Heart right ventricle (tissue), 16 donors: ENCODE measurements at places on chromosomes 11 and 22. TPM values are rescaled to one million over a fixed set of nuclear protein-coding genes. Genes with fewer than 3 reads are reported as not detected.
A peak's percentile ranks its signal among the peaks of the same experiment; 100 is the strongest.

GRCh38 chr11:76756341-76756741, 26.8 kb upstream of the TSKU start:
- no peak overlapping the region for H3K27ac ChIP-seq
- H3K36me3 ChIP-seq = no peaks in the 10 kb centered on the region
- no peak overlapping the region for H3K4me3 ChIP-seq
- no peak for DNase-seq

- no peaks in the 10 kb centered on the region for H3K4me1 ChIP-seq
- no peak overlapping the region for H3K4me3 ChIP-seq
- no peaks in the 10 kb centered on the region for H3K27me3 ChIP-seq
Observed at GRCh38 chr11:96969251-96969650, 579.4 kb downstream of the JRKL start.

CNGA4 gene
- total RNA-seq = not detected

DNA sequence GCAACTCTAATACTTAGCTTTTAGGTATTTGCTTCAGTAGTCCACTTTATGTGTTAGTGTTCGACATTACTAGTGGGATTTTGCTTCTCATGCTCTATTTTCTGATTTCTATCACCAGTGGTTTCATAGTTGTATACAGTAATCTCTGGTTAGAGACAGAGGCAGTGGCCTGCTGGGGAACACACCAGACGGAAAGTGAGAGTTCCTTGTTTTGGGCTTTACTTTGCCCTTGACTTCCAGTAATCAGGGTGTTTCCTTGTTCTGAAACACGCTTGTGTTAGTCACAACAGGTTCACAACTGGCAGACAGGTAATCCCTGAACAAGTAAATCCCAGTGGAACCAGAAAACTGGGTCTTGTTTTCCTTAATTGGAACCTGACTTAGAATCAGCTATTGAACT, 56.0 kb downstream of the PACS1 start:
- H3K4me1 ChIP-seq = peaks cover 23% of the 10 kb centered on the region
- H3K27me3 ChIP-seq = no peaks in the 10 kb centered on the region
- H3K27ac ChIP-seq = peak overlapping the region; percentile 71

DNA sequence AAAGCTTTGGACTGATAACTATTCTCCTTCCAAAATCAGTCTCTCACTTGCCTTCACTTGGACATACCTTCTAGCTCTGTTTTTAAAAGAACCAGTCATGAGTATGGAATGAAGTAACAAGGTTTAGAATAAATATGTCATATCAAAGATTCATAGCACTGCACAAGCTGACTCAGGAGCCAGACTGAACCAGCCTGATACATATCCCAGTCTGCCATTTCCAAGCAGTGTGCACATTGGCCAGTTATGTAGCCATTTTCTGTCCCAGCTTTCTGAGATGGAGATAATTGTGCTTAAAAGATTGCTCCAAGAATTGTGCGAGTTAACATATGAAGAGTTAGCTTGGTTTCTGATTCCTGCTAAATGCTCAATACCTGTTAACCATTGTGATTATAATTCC, 311.3 kb downstream of the C11orf87 start:
- H3K27ac ChIP-seq = no peak overlapping the region
- no peak overlapping the region for H3K4me3 ChIP-seq

GRCh38 chr11:58765078-58765477, 33.3 kb upstream of the GLYAT start:
- DNase-seq = no peak
- H3K27me3 ChIP-seq = peaks cover 2% of the 10 kb centered on the region
- no peaks in the 10 kb centered on the region for H3K36me3 ChIP-seq
- H3K4me1 ChIP-seq = no peaks in the 10 kb centered on the region

GRCh38 chr11:1925373-1926155, 6.1 kb downstream of the TNNT3 start:
- H3K27me3 ChIP-seq = no peaks in the 10 kb centered on the region
- H3K36me3 ChIP-seq = no peaks in the 10 kb centered on the region
- DNase-seq = no peak
- H3K4me1 ChIP-seq = peaks cover 68% of the 10 kb centered on the region
- H3K4me3 ChIP-seq = no peak overlapping the region

DNA sequence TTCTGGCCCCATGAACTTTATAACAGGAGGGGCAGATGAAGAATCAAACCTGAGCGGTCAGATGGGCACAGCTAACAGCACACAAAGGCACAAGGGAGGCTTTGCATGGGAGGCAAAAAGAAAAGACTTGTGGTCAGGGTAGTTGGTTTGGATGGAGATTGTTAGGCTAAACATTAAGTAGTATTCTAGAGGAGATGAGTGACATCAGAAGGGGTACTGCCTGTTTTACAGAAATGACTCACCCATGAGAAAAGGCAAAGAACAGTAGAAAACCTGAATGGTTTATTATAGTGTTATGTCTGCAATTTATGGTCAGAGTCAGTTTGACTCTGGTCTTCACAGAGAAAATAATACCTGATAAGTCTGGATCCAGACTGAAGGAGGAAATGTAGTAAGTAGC, 129.8 kb upstream of the KIRREL3 start:
- H3K4me3 ChIP-seq = no peak overlapping the region
- H3K27ac ChIP-seq = no peak overlapping the region
- no peaks in the 10 kb centered on the region for H3K4me1 ChIP-seq

GRCh38 chr22:47174096-47174495, 411.6 kb downstream of the TBC1D22A start:
- H3K36me3 ChIP-seq = no peaks in the 10 kb centered on the region
- H3K27ac ChIP-seq = no peak overlapping the region
- no peaks in the 10 kb centered on the region for H3K27me3 ChIP-seq
- DNase-seq = peak; percentile 9
- H3K4me1 ChIP-seq = no peaks in the 10 kb centered on the region

- no peaks in the 10 kb centered on the region for H3K36me3 ChIP-seq
- no peak overlapping the region for H3K27ac ChIP-seq
- no peak for DNase-seq
- H3K27me3 ChIP-seq = no peaks in the 10 kb centered on the region
Observed at GRCh38 chr22:22931557-22932270, 44.1 kb downstream of the IGLL5 start.

DNA sequence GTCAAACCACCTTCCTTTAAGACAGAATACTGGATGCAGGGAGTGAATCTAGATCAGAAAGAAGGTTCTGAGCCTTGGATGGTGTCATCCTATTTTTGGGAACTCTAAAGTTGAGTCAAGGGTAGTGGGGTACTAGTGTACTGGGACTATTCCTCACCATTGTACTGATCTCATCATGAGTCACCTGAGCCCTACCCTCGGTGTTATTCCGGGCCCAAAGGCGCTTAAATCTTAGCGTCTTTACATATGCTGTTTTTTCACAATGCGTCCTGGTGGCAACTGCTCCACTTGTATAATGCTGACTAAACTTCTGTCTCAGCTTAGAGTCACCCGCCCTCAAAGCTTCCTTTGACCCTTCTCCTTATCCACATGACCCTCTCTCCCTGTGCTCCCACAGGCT, 25.3 kb upstream of the PATE1 start:
- no peaks in the 10 kb centered on the region for H3K36me3 ChIP-seq
- no peak for DNase-seq
- no peak overlapping the region for H3K4me3 ChIP-seq
- H3K27ac ChIP-seq = no peak overlapping the region
- no peaks in the 10 kb centered on the region for H3K27me3 ChIP-seq
- no peaks in the 10 kb centered on the region for H3K4me1 ChIP-seq

- no peak overlapping the region for H3K4me3 ChIP-seq
- H3K27ac ChIP-seq = no peak overlapping the region
- no peaks in the 10 kb centered on the region for H3K4me1 ChIP-seq
- no peak for DNase-seq
- H3K27me3 ChIP-seq = no peaks in the 10 kb centered on the region
- peaks cover 7% of the 10 kb centered on the region for H3K36me3 ChIP-seq
Observed at GRCh38 chr22:23901600-23901999, 7.4 kb downstream of the MIF start.

DNA sequence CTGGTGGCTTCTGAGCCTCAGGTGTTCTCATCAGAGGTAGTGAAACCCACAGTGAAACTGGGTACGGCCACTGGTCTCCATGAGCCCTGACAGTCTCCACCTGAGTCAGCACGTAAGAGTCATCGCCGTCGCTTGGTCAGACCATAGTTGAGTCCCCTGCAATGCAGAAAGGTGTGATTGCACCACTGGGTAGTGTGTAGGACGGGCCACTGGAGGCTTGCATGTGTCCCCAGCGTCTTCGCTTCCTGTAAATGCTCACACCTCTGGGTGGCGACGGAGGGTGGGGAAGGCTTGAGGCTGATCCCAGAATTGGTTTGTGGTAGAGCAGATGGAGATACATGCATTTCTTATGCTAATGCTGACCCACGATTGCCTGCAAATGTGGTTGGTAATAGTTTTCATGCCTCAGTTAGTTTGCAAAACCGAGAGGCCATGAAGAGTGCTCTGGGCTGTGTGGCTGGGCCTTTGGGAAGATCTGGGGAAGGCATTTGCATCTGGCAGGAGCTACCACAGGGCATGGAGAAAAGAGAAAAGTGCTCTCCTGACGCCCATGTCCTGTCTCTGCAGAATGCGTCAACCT, 26.5 kb downstream of the CTTN start:
- H3K36me3 ChIP-seq = peaks cover 99% of the 10 kb centered on the region
- DNase-seq = no peak
- no peak overlapping the region for H3K27ac ChIP-seq
- no peaks in the 10 kb centered on the region for H3K4me1 ChIP-seq

GRCh38 chr22:25680956-25681355, 61.0 kb upstream of the MYO18B start:
- H3K4me1 ChIP-seq = no peaks in the 10 kb centered on the region
- no peaks in the 10 kb centered on the region for H3K27me3 ChIP-seq
- H3K27ac ChIP-seq = no peak overlapping the region
- DNase-seq = no peak

GRCh38 chr22:35154937-35155387, 89.0 kb downstream of the ISX start:
- H3K27ac ChIP-seq = no peak overlapping the region
- H3K4me1 ChIP-seq = no peaks in the 10 kb centered on the region
- no peak overlapping the region for H3K4me3 ChIP-seq
- H3K36me3 ChIP-seq = no peaks in the 10 kb centered on the region

GRCh38 chr11:122422682-122423081, 232.8 kb upstream of the UBASH3B start:
- no peaks in the 10 kb centered on the region for H3K4me1 ChIP-seq
- no peak overlapping the region for H3K27ac ChIP-seq
- H3K36me3 ChIP-seq = no peaks in the 10 kb centered on the region

PARVG gene
- 1.2 TPM for total RNA-seq

- H3K27me3 ChIP-seq = peaks cover 22% of the 10 kb centered on the region
- H3K4me1 ChIP-seq = peaks cover 9% of the 10 kb centered on the region
- H3K4me3 ChIP-seq = peak overlapping the region; percentile 21
- no peak for DNase-seq
- H3K36me3 ChIP-seq = no peaks in the 10 kb centered on the region
- no peak overlapping the region for H3K27ac ChIP-seq
Observed at GRCh38 chr22:32203181-32204039, 1.5 kb downstream of the RFPL2 start.

PRG3 gene
- not detected for total RNA-seq

SPI1 gene
- total RNA-seq = 9.4 TPM

ZNF215 gene
- total RNA-seq = 0.40 TPM

SYT12 gene
- 0.16 TPM for total RNA-seq

MICALL1 gene
- 16.3 TPM for total RNA-seq

GRCh38 chr22:32691101-32691500, 110.4 kb upstream of the TIMP3 start:
- peaks cover 2% of the 10 kb centered on the region for H3K27me3 ChIP-seq
- no peaks in the 10 kb centered on the region for H3K4me1 ChIP-seq
- H3K27ac ChIP-seq = no peak overlapping the region

DNA sequence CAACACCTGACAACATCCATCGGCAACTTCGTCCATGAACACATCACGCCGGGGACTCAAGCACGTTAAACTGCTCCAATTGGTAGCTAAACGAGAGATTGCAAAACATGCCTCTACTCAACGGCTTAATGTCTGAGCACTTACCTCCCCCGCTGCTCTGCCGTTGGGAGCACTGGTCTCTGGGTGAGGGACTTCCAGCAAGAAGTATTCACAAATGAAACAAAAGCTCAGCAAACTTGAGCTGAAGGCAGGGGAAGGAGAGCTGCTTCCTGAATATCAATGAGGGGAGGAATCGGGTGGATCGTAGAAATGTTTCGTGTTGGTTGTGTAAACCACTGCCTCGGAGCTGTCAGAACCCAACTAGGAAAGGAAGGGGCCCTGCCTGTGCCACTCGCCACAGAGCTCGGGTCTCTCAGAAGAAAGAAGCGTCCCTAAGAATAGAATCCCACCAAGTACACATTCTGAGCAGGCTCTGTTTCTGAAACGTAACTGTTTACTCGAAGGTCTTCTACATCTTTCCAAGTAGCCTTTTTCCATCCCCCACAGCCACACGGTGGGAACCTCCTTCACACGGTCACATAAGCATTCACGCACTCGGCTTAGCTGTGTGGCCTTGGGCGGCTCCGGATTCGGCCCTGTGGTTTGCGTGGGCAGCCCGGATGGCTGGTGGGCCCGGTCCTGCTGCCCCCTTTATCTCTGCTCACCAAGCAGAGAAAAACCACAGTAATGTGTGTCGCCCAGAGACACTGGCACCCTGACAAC, at the start of gene MLC1:
Gene MLC1, minus strand, starts transcription at position 216 of the 762 bp plus-strand sequence. CDS start 524 bp downstream, outside the sequence.
- no peak within 1 kb of the TSS for H3K27ac ChIP-seq
- no peak for DNase-seq
- no peaks in the 10 kb centered on the region for H3K36me3 ChIP-seq

- H3K27me3 ChIP-seq = no peaks in the 10 kb centered on the region
- peaks cover 89% of the 10 kb centered on the region for H3K36me3 ChIP-seq
- no peak overlapping the region for H3K27ac ChIP-seq
Observed at GRCh38 chr22:24322522-24322921, 51.9 kb downstream of the SPECC1L start.

KIRREL3 gene
- total RNA-seq = 0.13 TPM

- no peaks in the 10 kb centered on the region for H3K27me3 ChIP-seq
- peak overlapping the region; percentile 33 for H3K4me3 ChIP-seq
- no peak for DNase-seq
- no peaks in the 10 kb centered on the region for H3K4me1 ChIP-seq
Observed at GRCh38 chr22:47089796-47090460, 327.5 kb downstream of the TBC1D22A start.

KCNK4 gene
- total RNA-seq = not detected

- no peaks in the 10 kb centered on the region for H3K27me3 ChIP-seq
- no peak for DNase-seq
- no peak overlapping the region for H3K4me3 ChIP-seq
- no peaks in the 10 kb centered on the region for H3K4me1 ChIP-seq
- no peak overlapping the region for H3K27ac ChIP-seq
- H3K36me3 ChIP-seq = no peaks in the 10 kb centered on the region
Observed at GRCh38 chr11:125750629-125751028, 4.5 kb downstream of the PATE1 start.

DNA sequence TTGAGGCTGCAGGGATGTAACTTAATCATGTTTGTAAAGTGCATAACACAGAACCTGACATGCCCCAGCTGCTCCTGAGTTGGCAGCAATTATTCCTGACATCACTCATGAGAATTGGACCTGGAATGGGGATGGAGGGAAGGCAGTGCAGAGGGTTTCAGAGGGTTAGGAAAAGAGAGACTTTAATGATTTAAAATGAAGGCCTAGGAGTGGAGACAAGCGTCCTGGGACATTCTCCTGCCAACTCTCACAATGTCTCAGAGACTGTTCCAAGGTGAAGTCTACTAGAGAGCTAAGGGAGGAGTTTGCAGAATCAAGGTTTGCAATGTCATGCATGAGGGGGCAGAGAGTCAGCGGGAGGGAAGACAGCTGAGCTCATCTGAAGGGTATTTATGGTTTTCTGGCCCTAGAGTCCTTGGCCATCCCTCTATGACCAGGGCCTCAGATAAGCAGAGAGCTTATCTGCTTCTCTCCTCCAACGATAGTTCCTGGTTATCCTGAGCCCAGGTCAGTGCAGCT, 36.9 kb downstream of the GGTLC2 start:
- no peak overlapping the region for H3K27ac ChIP-seq
- H3K36me3 ChIP-seq = no peaks in the 10 kb centered on the region
- no peak overlapping the region for H3K4me3 ChIP-seq
- H3K4me1 ChIP-seq = no peaks in the 10 kb centered on the region
- no peak for DNase-seq

SCT gene
- not detected for total RNA-seq
